ENCODE measurements at places on chromosomes 2 and 18.

DNA sequence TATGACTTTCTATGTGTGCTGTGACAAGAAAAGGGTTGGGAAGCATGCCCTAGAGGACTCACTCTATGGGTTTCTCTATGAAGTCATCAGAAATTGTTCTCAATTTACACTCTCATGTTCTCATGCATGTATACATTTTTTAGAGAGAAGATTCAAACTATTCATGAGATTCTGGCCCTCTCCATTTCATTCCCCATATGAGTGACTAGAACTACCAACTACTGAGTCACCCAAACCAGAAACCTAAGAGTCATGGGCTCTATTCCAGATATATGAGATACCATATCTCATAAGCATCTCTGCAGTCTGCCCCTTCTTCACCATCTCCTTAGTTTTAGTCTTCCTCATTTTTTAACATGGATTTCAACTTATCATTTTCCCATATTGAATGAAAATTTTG is 87.7 kb downstream of the EXOC6B start:
- DNase-seq, result no peak

DNA sequence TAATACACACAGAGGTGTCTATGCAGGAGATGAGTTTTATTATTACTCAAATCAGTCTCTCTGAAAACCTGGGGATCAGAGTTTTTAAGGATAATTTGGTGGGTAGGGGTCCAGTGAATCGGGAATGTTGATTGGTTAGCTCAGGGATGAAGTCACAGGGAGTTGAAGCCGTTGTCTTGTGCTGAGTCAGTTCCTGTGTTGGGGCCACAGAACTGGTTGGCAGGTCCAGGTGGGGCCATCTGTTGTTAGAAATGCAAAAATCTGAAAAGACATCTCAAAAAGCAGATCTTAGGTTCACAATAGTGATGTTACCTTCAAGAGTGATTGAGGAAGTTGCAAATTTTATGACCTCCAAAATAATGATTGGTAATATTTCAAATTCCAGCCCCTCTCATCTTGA is 86.9 kb downstream of the VSNL1 start:
- DNase-seq, result no peak

GRCh38 chr2:150060341-150060740 is 427.1 kb downstream of the RND3 start:
- no peak for DNase-seq

GRCh38 chr2:187013058-187013457 is 164.1 kb upstream of the ZSWIM2 start:
- peak; percentile 17 for DNase-seq

GRCh38 chr2:68423966-68424650 is 43.0 kb downstream of the FBXO48 start:
- no peak for DNase-seq

DNA sequence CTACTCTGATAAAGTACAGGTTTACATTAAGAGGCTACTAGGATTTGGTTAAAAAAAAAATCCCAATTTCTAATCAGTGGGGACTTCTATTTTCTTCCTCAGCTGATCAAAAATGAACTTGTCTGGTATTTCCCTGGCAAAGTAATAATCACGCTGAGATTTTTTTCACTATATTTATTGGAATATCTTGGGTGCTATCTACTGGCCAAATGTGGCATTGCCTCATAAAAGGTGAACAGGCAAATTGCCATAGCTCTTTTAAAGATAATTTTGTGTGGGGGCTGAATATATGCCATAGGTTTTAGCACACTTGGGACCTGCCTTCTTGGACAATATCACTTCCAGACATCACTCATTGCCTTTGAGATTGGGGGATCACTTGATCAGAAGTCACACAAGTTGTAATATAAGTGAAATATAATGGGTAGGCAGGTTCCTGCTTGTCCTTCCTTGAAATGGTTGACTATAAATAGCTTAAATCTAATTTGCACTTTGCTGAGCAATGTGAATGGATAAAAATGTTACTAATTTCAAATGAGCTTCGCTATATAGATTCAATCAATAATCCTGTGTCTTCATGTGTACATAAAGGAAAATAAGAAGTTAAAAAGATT is 7.0 kb upstream of the NXPH2 start:
- DNase-seq, result peak; percentile 67

- peak; percentile 26 for DNase-seq
Observed at GRCh38 chr18:34871435-34871834, 161.3 kb downstream of the DTNA start.

DNA sequence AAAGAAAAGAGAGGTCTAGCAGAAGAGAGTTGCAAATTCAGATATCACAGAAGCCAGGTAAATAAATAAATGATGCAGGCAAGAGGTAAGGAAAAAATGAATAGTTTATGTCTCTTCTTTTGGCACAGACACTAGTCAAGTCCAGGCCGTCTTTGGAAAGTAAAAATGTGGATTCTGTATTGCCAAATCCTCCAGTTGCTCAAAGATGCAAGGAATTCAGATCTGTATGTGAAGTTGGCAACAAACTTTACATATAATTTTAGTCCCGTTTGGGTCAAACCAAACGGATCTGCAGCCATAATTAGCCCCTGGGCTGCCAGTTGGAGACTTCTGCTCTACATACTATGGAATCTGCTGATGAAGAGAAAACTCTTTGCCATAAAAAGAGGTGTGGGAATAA is 200.5 kb upstream of the RND3 start:
- DNase-seq, result no peak

GRCh38 chr2:25570161-25570845 is 103.1 kb downstream of the DTNB start:
- DNase-seq, result no peak

DNA sequence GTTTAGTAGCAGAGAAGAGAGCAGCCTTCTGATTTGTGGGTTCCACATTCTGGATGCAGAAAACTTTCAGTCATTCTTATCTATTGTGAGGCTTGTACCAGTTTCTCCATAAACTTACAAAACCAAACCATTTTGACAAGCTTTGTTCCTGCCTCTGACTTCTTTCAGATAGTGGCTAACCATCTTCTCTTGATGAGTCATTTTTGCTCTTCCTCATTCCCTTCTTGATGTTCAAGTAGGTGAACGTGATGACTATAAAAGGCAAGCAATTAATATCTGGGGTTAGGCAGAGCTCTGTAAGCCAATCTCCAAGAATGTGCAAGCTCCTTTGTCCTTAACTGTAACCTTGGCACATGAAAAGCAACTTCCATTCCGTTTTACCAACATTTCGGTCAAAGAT is 2083.1 kb upstream of the PIK3C3 start:
- no peak for DNase-seq

GRCh38 chr2:122562775-122563174 is 807.3 kb downstream of the TSN start:
- no peak for DNase-seq

DNA sequence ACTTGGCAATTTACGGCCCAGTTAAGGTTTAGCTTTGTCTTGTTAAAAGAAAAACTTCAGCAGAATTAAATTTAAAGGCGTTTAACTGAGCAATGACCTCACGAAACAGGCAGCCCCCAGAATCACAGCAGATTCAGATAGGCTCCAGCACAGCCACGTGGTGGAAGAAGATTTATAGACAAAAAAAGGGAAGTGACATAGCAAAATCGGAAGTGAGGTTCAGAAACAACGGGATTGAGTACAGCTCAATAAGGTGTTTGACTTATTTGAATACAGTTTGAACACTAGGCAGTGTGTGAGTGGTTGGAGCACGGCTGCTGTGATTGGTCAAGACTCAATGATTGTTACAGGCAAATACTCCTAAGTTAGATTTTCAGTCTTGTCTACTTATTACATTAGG is 79.8 kb downstream of the MOGAT1 start:
- no peak for DNase-seq

DNA sequence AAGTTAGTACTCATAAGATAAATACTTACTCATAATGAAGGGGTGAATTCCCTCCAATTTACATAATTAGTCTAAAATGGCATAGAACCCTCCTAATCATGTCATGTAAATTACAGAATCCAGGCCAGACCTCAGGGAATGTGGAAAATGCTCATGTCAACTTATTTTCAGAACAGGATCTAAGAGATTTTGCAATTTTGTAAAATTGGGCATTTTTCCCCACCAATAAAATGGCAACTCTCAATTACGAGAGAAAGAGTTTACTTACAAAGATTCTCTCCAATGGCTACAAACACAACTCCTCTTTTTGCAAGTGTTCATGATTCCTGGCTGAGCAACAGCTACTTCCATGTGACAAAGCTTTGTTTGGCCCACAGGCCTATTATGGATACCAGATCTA is 33.8 kb upstream of the SP5 start:
- no peak for DNase-seq

DNA sequence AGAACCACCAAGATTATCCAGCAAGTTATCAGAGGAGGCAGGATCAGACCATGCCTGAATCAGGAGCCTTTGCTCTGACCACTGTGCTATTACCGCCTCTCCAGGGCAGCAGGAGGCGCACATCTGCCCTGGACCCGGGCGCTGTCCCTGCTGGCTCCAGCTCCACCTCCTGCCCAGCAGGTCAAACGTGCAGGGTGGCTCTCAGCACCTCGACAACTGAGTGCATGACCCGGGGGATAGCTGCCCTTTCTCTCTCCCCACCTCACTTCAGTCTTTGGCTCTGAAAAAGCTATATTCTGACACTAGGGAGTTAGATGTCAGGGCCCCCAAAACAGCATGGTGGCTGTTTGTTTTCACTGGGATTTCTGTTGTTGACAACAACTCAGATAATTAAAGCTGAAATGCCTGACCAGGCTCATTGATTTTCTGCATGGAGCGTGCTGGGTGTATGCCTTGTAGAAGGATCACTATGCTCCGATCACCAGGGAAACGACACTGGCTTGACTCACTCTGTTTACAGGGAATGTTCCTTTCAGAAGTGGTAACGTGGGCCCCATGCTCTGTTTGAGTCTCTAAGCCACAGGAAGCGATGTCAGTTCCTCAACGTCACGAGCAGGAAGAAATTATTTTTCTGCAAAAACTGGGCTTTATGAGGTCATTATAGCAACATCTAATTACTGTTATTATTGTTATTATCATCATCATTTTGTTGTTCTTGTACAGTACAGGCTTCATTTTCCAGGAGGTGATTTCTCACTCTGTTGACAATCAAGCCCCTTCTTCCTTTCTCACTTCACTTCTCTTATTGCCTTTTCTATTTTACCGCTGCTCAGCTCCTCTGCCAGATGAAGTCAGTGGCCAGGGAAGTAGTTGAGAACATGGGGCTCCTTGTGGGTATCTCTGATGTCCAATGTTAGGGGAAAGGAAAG is 125.6 kb downstream of the PLB1 start:
- peak; percentile 70 for DNase-seq

DNA sequence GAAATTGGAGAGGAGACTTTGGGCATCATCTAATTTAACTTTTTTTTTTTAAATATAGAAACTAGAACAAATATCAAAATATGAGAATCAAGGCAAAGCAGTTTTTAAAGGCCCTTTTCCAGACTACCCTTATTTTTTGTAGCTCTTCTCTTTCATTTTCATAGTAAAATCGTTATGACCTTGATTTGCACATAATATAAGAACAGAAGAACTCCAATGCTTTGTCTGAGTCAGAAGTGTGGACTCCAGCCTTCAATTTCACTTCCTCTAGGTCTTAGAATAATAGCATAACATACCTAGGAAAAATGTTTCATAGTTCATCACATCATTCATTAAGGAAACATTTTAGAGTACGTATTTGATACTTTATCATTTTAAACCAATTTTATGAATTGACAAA is 74.4 kb downstream of the ANKRD12 start:
- DNase-seq, result no peak

GRCh38 chr2:106816974-106817373 is 69.0 kb downstream of the ST6GAL2 start:
- DNase-seq, result no peak
